Stimulated activated CD4-positive, alpha-beta T cell treated with anti-CD3 and anti-CD28 coated beads, TNF-alpha, amount 100 ng/mL, for 1 hour (primary cell): ENCODE measurements at places on chromosomes 3 and 15.

- DNase-seq, result no peak
These were observed 31.5 kb downstream of the SLC41A3 start for GRCh38 chr3:126052196-126053058.

- no peak for DNase-seq
These were observed 881.4 kb downstream of the DIPK2A start for GRCh38 chr3:144852999-144853398.

DNA sequence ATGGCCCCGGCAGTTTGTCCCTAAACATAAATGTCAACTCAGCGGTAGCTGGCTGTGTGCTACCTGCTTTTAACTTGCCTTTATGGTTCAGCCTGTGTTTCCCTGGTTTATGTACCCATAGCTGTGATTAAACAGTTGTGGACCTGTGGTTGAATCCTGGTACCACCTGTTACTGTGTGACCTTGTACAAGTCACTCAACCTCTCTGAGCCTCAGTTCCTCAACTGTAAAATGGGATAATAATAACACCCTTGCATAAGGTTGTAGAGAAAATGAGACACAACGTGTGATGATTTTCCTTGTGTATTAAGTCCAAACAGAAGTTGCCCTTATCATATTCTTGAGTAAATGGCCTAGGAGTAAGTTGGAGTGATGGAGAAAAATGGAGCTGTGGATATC lies 6.3 kb downstream of the GALNT15 start:
- DNase-seq, result no peak

DNA sequence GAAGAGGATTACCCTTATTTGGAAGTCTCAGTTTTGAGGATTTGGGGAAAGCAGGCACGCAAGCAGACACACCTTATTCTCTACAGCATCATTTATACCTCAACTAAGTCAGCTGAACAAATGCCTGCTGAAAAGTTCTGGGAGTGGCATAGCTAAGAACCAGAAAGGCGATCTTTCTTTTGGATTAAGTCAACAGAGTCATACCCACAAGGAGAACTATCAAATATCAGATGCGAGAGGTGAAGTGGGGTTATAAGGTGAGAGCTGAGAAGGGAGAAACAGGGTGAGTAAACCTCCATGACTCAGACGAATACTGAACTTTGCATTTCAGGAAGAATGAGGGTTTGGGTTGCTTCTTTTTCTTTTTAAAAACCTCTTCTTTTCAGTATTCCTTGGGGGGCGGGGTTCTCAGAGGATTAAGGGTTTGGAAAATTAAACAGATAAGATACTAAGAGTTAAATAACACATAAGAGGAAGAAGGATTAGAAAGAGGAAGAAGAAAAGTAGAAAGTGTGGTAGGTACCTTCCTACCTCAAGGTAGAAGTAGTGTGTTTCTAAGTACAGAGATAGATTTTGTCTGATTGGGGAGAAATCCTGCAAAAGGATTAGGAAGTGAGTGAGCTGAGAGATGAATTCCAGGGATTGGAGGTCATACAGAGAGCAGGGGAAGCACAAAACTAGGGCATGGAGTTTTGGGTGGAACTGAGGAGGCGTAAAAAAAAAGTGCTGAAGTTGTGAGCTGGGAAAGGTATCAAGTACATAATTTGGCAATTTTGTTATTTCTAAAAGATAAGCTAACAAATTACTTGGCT lies 41.3 kb upstream of the ICE2 start:
- DNase-seq, result no peak

DNA sequence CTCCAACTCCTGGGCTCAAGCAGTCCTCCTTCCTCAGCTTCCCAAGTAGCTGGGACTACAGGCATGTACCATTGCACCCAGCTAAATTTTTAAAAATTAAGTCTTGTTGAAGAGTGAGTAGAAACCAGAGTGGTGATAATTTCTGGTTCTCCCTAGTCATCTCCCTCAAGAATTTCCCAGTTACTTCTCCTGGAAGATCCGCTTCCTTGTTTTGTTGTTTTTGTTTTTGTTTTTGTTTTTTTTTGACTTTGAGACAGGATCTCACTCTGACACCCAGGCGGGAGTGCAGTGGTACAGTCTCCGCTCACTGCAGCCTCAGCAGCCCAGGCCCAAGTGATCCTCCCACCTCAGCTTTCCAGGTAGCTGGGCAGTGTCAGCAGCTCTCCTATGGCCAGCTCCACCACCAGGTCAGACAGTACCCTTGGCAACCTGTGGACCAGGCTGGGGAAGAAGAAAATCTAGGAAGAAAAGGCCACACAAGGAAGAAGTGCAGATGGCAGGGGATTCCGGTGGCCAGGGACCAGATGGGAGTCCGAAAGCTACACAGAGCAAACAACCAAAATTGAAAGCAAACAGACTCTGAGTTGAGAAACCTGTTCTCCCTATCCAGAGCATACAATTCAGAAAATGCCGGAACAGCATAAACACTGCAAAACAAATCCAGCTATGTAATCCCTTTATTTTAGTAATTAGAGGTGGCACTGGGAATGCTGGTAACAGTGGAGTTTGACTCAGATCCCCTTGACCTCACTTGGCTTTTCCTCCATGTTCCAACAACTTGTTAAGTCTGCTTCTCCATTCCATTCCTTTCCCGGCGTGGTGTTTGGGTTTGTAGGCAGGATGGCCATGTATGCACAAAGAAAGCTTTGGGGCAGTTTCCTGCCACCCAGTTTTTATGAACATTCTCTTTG lies 266.6 kb upstream of the CTDSPL start:
- DNase-seq, result no peak

GRCh38 chr3:9196020-9196419 lies 53.4 kb downstream of the SRGAP3 start:
- DNase-seq, result no peak

DNA sequence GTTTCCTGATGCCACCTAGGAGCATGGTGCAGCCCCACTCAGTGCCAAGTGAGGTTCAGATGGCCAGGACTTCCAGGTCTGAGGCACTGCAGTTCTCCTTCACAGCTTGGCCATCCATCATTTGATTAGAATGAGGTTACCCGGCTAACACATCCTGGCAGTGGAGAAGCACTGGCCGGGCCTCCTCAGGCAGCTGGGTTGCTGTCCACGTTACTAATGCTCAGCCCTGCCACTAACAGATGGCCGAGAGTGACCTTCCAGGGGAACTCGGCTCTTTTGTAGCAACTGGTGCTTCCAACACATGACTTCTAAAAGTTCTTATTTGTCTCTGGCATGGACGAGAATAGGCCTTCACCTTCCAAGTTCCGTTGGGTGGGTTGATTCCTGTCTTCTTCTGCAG lies 204.6 kb upstream of the CFAP20DC start:
- no peak for DNase-seq

DNA sequence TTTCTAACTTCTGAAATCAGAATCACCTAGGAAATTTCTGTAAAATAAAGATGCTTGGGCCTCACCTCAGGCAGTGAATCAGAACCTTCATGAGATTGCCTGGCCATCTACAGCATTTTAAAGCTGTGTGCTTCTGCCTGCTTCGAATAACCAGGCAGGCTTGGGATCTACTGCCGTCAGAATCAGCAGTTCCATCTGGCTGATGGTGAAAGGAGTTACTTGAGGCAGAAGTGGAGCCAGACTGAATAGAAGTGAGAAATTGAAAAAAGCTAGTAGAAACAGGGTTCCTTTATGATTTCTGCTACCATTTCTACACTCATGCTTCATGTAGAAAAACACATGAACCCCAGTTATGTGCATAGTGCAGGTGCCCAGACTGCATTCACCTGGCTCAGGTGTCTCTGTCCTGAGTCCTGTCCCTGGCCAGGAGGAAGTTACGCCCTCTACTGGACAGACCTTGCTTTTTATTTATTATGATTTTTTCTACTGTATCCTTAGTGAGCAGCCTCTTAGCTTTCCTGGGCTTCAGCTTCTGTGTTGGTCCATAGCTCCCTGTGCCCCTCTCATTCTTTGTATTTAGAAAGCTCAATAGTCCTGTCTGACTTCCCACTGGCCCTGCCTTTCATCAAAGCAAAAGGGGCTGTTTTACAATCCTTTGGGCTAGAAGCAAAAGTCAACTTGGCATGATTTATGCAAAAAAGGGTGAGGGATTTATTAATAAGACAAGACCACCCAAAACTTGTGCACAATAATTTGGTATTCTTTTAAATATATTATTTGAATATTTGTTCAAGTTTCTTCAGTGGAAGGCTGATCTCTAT lies 200.8 kb upstream of the GOLGA6L4 start:
- DNase-seq, result no peak

DNA sequence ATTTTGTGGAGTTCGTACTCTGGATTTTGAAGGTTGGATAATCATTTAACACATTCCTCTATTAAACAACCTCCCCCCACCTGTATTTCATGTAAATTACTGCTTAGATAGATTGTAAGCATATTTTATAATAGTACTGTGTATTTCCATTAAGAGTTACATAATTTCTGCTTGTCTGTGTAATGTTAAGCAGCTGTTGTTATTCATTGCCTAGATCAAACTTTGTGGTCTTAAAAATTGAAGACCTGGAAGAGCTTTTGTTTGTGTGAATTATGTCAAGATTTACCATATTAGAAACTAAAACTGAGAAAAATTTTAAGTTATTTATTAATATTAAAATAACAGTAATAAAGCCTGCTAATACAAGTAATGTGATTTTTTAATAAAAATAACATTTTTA lies 11.1 kb downstream of the SETD5 start:
- no peak for DNase-seq

DNA sequence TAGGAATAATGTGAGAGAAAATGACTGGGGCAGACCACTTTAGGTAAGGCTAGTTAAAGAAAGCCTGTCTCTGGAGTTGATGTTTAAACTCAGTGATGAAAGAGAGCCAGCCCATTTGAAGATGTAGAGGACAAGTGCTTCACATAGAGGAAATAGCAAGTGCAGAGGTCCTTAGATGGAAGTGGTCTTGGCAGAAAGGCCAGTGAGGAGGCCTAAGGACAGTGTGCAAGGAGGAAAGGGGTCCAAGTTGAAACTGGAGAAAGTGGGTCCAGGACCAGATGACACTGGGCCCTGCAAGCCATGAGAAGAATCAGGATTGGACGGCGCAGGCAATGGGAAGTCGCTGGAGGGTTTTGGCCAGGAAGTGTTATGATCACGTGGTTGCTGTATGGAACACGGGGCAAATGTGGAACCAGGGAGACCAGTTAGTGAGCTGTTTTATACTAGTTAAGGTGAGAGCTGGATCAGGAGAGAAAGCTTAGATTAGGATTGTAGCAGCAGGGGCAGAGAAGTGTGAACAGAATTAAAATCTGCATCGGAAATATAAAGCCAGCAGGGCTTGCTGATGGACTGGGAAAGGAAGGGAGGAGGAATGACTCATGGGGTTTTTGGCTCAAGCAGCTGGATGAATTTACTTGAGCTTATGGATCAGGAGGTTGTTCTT lies 48.0 kb upstream of the SCAANT1 start:
- DNase-seq, result no peak

DNA sequence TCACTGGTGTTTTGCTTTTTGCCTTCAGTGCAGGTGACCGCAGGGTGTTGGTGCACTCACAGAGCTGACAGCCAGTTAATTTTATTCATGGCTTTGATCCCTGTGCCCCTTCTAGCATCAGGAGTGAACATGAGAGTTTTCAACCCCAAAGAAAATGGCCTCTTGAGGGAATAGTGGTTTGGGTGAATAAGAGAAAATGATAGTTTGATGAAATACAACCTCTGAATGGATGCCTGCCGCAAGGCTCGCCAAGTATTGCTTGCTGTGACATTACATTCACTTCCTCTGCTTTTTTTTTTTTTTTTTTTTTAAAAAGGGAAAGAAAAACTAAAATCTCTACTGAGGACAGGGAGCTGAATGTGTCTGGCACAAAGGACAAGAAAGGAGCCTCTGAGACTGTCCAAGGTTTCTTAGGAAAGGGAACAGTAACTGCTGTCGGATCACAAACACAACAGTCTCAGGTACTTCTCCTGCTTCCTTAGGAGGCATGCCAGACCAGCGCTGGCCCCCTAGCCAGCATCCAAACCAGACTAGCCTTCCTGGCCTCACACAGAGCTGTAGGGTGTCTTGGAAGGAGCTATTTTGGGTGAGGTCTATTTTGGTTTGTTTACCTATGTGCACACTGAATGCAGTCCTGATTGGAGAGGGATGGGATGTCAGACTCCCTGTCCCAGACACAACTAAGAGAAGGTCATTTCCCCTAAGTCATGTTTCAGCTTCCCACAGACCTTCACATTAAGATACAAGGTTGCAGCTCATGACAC lies 29.0 kb downstream of the CCDC80 start:
- DNase-seq, result no peak

DNA sequence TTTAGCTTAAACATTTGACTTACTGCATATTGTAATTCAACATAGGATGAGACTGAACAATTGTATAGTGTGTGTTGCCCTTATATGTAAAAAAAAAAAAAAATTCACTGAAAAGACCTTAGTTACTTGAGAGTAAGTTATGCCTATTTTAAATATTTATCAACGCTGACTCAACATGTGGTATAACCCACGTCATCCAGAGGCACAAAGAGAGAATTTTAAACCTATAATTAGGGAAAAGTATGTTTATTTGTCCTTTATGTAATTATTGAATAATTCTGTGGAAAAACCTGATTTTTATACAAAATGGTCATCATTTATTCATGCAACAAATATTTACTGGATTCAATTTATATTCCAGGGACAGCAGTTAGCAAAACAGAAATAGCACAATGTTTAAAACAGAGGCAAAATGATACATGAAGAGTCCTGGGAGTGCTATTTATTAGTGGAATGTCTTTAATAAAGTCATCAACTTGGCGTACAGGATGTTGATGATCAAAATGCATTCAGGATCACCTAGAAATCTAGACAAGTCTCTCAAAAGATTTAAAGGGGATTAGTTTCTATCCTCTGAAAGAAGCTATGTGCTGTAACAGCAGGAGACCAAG lies 223.7 kb downstream of the PCCB start:
- no peak for DNase-seq

DNA sequence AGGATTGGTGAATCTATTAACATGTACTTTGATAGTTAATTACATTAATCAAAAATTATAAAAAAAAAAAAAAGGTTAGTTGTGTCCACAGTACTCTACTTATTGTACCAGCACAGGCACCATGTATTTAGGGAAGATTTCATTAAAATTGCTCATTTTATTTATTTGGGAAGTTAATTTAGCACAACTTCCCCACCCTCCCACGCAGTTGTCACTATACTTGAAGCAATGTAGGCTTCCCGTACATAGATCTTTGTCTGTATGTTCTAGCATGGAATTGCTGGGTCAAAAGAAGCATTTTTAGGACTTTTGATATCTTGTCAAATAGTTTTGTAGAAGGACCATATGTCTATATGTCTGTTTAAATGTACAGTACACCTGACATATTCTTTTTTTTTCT lies 4.4 kb downstream of the GPR27 start:
- no peak for DNase-seq

DNA sequence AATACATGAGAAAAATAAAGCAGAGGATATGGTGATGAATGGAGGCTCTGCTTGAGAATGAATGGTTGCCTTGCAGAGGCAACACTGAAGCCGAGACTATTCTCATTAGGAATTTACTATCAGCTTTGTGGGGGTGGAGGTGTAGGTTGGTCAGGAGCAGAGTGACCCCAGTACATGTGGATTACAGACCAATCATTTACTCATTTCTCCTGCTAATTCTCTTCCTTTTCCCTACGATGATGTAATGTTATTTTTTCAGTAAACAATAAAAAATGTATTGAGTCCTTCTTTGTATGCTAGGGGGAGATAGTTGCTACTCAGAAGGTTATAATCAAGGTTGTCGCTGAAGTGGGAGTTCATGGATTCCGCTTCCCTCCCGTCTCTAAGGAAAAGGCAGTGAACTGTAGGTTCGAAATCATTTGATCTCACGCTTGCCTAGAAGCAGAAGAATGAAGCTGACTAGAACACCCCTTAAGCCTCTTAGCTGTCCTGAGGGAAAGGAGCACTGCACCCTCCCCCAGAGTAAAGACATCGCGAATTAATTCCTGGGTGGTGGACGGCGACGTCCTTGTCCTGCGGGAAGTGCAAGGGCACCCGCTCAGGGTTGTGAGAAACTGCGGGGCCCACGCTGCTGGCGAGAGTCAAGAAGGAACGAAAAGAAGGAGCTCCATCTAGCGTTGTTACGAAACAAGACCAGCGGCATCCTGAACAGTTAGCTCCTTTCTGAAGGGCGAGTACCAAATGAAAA lies 213.2 kb upstream of the PFN2 start:
- DNase-seq, result peak; percentile 1
